Left ventricle myocardium inferior (tissue), 1 donor: ENCODE measurements at places on chromosomes 13 and 19. TPM values are rescaled to one million over a fixed set of nuclear protein-coding genes. Genes with fewer than 3 reads are reported as not detected.

B3GNT3 gene
- total RNA-seq: not detected

GRCh38 chr13:88752041-88752440 lies 1080.9 kb downstream of the SLITRK5 start:
- H3K36me3 ChIP-seq: no peaks in the 10 kb centered on the region
- H3K27ac ChIP-seq: no peak overlapping the region
- no peaks in the 10 kb centered on the region for H3K27me3 ChIP-seq
- no peak overlapping the region for H3K4me3 ChIP-seq
- DNase-seq: no peak

- peak overlapping the region; percentile 99 for H3K27ac ChIP-seq
- peaks cover 13% of the 10 kb centered on the region for H3K36me3 ChIP-seq
- peaks cover 61% of the 10 kb centered on the region for H3K4me1 ChIP-seq
- peak overlapping the region; percentile 82 for H3K4me3 ChIP-seq
- H3K27me3 ChIP-seq: no peaks in the 10 kb centered on the region
These were observed 638 bp downstream of the USPL1 start for GRCh38 chr13:30618186-30618929.

DNA sequence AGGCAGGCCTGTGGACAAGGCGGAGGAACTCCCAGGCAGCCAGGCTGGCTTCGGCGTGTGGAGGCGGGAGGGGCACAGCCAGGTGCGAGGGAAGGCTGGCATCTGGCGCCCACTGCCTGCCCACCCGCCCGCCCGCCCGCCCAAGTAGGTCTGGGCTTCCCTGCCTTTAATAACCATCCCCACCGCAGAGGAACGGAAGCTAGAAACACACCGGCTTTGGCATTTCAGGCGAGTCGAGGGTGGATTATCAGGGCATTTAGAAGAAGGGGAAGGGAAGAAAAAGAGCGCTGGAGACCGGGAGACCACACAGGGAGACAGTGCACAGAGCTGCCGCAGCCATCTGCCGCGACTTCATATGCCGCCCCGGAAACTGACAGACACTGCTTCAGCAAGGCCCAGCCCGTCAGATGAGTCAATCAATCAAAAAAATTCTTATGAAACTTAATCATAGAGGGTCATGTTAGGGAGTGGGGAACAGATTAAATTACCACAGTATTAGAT lies 199.7 kb downstream of the TSHZ3 start:
- peaks cover 39% of the 10 kb centered on the region for H3K27me3 ChIP-seq
- H3K4me1 ChIP-seq: no peaks in the 10 kb centered on the region
- no peak overlapping the region for H3K27ac ChIP-seq
- DNase-seq: no peak
- H3K36me3 ChIP-seq: no peaks in the 10 kb centered on the region

DNA sequence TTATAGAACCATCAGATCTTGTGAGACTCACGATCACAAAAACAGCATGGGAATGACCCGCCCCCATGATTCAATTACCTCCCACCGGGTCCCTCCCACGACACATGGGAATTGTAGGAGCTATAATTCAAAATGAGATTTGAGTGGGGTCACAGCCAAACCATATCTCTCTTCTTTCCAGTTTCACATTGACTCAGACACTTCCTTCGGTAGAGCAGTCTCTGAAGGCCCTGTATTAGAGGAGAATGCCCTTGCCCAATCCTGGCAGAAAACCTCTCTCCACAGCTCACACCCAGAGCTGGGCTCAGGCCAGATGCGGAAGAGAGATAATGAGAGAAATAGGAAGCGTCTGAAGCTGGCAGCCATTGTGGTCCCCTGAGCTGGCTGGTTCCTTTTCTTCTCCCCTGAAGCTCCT lies 72.4 kb upstream of the CLDN10 start:
- H3K27me3 ChIP-seq: peaks cover 11% of the 10 kb centered on the region
- H3K27ac ChIP-seq: no peak overlapping the region
- peaks cover 6% of the 10 kb centered on the region for H3K4me1 ChIP-seq
- H3K4me3 ChIP-seq: no peak overlapping the region
- no peaks in the 10 kb centered on the region for H3K36me3 ChIP-seq
- peak; percentile 20 for DNase-seq

DNA sequence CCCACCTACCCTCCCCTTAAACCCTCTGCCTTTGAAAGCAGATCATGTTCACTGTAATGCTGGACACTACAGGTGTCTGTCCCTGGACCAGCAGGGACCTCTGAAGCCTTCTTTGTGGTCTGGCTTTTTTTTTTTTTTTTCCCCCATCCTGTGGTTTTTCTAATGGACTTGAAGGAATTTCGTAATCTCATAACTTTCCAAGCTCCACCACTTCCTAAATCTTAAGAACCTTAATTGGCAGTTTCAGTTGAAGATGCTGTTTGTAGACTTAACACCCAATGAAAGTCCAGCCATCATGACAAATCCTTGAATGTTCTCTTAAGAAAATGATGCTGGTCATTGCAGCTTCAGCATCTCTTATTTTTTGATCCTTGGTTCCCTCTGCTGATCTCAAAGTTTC lies 45.0 kb upstream of the LRCH1 start:
- no peak overlapping the region for H3K4me3 ChIP-seq
- no peaks in the 10 kb centered on the region for H3K36me3 ChIP-seq
- no peaks in the 10 kb centered on the region for H3K4me1 ChIP-seq
- H3K27me3 ChIP-seq: no peaks in the 10 kb centered on the region

DNA sequence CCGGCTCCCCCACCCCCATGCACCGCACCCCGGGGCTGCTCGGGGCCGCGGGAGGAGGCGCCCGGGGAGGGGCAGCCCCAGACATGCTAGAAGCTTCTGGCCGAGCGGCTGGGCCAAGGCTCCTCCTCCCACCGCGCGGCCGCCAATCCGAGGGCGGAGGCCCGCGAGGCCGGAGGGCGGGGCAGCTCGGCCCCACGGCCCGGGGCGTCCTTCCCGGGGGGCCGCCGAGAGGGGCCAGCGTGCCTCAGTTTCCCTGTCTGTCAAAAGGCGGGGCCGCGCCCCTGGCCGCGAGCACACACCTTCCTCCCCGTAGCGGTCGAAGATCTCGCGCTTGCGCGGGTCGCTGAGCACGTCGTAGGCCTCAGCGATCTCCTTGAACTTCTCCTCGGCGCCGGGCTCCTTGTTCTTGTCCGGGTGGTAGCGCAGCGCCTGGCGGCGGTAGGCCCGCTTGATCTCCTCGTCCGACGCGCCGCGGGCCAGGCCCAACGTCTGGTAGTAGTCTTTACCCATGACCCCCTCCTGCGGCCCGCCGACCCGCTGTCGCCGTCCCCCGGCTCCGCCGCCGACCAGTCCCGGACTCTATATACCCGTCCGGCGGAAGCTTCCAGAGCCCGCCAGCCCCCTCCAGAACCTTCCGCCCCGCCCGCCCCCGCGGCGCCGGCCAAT lies at the start of gene DNAJB1:
Gene DNAJB1 (minus strand): TSS at position 558 of the 666 bp plus-strand sequence. CDS start 48 bp downstream, at position 510.
- no peaks in the 10 kb centered on the region for H3K27me3 ChIP-seq
- H3K4me1 ChIP-seq: peaks cover 59% of the 10 kb centered on the region
- H3K27ac ChIP-seq: peak within 1 kb of the TSS; percentile 100
- peak within 1 kb of the TSS; percentile 99 for H3K4me3 ChIP-seq
